ENCODE measurements at places on chromosomes 3 and 15.
A peak's percentile ranks its signal among the peaks of the same experiment; 100 is the strongest.

GRCh38 chr3:179701176-179701827, 48.5 kb downstream of the USP13 start:
- no peak for DNase-seq
- H3K27ac ChIP-seq: no peak overlapping the region
- peaks cover 5% of the 10 kb centered on the region for H3K36me3 ChIP-seq
- H3K27me3 ChIP-seq: no peaks in the 10 kb centered on the region
- H3K4me3 ChIP-seq: no peak overlapping the region

DNA sequence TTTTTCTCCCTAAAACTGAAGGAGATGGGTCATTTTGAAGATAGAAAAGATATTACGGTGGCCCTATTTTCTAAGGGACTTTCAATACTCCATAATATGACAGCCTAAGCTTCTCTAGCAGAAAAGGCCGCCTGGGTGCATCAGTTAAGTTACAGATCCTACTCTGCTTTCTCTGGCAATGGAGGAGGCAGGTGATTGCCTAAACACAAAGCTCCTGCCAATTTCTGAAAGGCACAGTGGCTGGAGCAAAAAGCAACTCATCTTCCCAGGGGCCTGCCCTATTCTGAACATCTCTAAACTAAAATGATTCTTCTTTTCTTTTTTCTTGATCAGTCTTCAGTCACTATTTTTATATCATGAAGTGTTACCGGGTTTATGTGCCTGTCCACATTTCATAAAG, 276.7 kb downstream of the CNTN4 start:
- H3K36me3 ChIP-seq: no peaks in the 10 kb centered on the region
- no peak overlapping the region for H3K27ac ChIP-seq
- H3K27me3 ChIP-seq: no peaks in the 10 kb centered on the region
- no peak overlapping the region for H3K4me3 ChIP-seq

DNA sequence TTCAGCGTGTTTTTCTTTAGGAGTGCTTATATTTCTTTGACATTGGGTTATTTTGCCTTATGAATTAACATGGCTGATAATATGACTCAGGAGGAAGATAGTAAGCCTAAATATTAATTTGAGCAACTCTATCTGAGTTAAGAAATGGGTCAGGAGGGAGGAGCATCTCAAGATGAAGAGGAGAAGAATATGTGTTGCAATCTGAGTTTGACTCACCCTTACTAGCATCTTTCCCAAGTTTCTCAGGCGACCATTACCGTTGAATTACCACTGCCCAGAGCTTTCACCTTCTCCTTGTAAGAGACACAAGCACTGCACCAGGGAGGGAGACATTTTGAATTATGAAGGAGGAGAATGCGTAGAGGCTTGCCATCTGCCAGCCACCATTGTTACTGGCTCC, 138.3 kb upstream of the MYRIP start:
- H3K36me3 ChIP-seq: no peaks in the 10 kb centered on the region
- no peaks in the 10 kb centered on the region for H3K27me3 ChIP-seq
- H3K4me3 ChIP-seq: no peak overlapping the region
- DNase-seq: no peak
- no peak overlapping the region for H3K27ac ChIP-seq

GRCh38 chr3:180036092-180036670, 556 bp downstream of the PEX5L start:
- H3K4me3 ChIP-seq: peak overlapping the region; percentile 70
- no peaks in the 10 kb centered on the region for H3K36me3 ChIP-seq
- no peak overlapping the region for H3K27ac ChIP-seq
- H3K27me3 ChIP-seq: peaks cover 71% of the 10 kb centered on the region
- DNase-seq: no peak

GRCh38 chr15:66901336-66902100, 163.9 kb upstream of the SMAD3 start:
- H3K27ac ChIP-seq: no peak overlapping the region
- H3K4me3 ChIP-seq: no peak overlapping the region
- H3K36me3 ChIP-seq: no peaks in the 10 kb centered on the region

GRCh38 chr3:158519776-158520175, 51.2 kb upstream of the MLF1 start:
- DNase-seq: no peak
- H3K27ac ChIP-seq: no peak overlapping the region
- H3K4me3 ChIP-seq: no peak overlapping the region
- H3K27me3 ChIP-seq: no peaks in the 10 kb centered on the region
- H3K4me1 ChIP-seq: no peaks in the 10 kb centered on the region
- H3K36me3 ChIP-seq: peaks cover 3% of the 10 kb centered on the region

- no peak for DNase-seq
- no peak overlapping the region for H3K27ac ChIP-seq
- no peak overlapping the region for H3K4me3 ChIP-seq
- H3K27me3 ChIP-seq: no peaks in the 10 kb centered on the region
- no peaks in the 10 kb centered on the region for H3K36me3 ChIP-seq
Observed at GRCh38 chr3:110933821-110934426, 137.7 kb upstream of the NECTIN3 start.

DNA sequence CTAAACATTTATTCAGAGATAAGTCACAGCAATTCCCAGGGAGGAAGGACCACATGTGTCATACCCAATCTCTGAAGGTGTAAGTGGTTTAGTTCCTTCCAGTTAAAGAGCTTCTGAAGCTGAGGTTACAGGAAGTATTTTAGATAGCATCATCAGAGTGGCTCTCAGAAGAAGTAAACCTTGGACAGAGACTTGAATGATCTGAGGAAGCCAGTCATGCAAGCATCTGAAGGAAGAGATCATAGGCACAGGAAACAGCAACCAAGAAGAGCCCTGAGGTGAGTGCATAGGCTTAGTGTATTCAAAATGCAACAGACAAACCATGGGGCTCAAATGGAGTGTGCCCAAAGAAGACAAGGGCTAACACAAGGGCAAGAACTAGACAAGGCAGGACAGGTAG, 210.3 kb downstream of the ULK4 start:
- H3K27me3 ChIP-seq: no peaks in the 10 kb centered on the region
- peaks cover 4% of the 10 kb centered on the region for H3K4me1 ChIP-seq
- no peak overlapping the region for H3K4me3 ChIP-seq
- no peaks in the 10 kb centered on the region for H3K36me3 ChIP-seq
- no peak overlapping the region for H3K27ac ChIP-seq

DNA sequence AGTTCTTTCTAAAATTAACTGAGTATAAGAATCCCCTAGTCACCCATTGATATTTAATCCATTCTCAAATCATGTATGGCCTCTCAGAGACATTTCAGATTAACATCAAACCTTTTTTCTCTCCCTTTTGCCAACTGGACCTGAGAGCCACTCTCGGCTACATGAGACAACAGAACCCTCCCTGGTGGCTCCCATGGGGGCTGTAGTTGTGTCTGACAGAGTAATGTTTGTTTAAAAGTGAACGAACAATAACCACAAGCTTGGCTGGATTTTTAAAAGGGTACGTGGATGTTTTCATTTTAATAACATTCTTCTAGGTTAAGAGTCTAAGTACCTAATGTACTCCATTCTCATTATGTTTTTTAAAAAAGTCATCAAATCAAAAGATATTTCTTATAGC, 37.1 kb downstream of the P3H2 start:
- no peaks in the 10 kb centered on the region for H3K27me3 ChIP-seq
- H3K36me3 ChIP-seq: no peaks in the 10 kb centered on the region
- no peak overlapping the region for H3K4me3 ChIP-seq
- peaks cover 5% of the 10 kb centered on the region for H3K4me1 ChIP-seq
- no peak overlapping the region for H3K27ac ChIP-seq

- no peak overlapping the region for H3K4me3 ChIP-seq
- H3K36me3 ChIP-seq: peaks cover 5% of the 10 kb centered on the region
- H3K27ac ChIP-seq: no peak overlapping the region
- no peak for DNase-seq
Observed at GRCh38 chr3:177057768-177058167, 139.5 kb downstream of the TBL1XR1 start.

DNA sequence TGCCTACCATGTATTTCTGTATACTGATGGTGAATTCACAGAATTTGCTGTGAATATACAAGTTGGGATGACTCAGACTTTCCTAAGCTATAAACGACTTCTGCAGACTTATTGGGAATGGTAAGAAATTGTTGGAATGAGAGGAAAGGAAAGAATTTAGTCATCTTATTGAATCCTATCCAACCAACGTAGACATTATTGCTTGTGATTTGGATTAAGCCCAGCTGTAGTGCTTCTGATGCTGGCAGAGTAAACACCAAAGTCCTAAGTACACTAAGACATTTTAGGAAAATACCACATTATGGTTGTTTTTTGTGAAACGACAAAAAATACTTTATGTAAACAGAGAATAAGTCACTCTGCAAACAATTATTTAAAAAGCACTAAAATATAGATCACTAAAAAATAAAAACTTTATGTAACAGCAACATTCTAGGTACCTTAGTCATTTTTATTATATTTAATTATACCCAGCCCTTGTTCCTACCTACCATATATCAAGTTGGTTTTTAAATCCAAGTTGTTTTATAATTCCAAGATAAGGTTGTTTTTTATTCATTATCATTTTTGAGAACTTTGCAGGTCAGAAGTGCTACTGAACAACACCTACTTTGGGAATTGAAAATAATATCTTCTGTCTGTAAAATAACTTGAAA, 99.2 kb upstream of the MLF1 start:
- H3K27me3 ChIP-seq: no peaks in the 10 kb centered on the region
- no peaks in the 10 kb centered on the region for H3K4me1 ChIP-seq
- H3K36me3 ChIP-seq: no peaks in the 10 kb centered on the region
- no peak overlapping the region for H3K27ac ChIP-seq

DNA sequence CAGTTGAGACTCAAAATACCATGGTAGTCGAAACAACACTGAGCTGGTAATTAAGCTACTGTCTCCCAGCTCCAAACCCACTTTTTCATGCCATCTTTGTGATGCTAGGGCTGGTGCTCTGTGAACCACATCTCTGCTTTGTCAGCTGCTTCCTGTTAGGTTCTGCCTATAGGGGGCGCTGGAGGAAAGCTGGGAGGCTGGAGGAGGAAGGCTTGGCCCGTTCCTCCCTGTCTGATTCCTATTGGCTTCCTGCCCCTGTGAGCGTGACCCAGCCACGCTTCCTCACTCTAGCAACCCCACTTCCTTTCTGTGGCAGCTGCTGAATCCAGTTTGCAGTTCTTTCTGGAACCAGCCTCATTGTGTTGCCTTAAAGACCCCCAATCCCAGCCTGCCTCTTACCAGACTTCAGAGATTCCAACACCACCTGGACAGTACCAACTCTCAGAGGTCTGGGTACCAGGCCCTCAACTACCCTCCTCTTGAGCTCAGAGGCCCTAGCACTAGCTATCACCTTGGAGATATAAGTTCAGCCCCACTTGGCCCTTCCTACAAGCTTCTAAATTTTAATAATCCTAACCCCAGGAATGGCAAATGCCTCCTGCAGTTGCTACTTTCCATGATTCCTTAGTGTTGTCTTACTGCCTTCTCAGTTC, 120.9 kb downstream of the ERC2 start:
- no peaks in the 10 kb centered on the region for H3K27me3 ChIP-seq
- H3K4me1 ChIP-seq: no peaks in the 10 kb centered on the region
- DNase-seq: peak; percentile 10
- no peak overlapping the region for H3K27ac ChIP-seq

DNA sequence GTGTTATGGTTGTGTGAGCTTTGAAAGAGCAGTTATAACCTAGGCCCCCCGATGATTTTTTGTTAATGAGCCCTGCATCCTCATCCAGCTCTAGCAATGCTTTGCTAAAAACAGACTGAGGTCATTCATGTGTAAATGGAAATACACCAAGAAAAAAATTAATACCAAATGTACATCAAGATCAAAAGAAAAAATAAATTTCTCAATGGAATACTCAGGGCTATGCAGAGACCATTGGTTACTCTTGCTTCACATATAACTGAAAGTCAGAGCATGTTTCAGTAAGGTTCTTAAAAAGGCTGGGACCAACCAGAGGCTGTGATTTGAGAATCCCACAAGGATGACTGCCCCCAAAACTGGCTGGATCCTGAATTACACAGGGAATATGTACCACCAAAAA, 48.0 kb downstream of the ARHGAP31 start:
- H3K27ac ChIP-seq: no peak overlapping the region
- H3K4me1 ChIP-seq: peaks cover 7% of the 10 kb centered on the region
- no peak overlapping the region for H3K4me3 ChIP-seq
- no peak for DNase-seq
- no peaks in the 10 kb centered on the region for H3K27me3 ChIP-seq

- no peak overlapping the region for H3K27ac ChIP-seq
- H3K4me3 ChIP-seq: no peak overlapping the region
- DNase-seq: no peak
- H3K36me3 ChIP-seq: peaks cover 2% of the 10 kb centered on the region
- peaks cover 3% of the 10 kb centered on the region for H3K4me1 ChIP-seq
Observed at GRCh38 chr15:29511663-29512062, 242.0 kb upstream of the NSMCE3 start.

DNA sequence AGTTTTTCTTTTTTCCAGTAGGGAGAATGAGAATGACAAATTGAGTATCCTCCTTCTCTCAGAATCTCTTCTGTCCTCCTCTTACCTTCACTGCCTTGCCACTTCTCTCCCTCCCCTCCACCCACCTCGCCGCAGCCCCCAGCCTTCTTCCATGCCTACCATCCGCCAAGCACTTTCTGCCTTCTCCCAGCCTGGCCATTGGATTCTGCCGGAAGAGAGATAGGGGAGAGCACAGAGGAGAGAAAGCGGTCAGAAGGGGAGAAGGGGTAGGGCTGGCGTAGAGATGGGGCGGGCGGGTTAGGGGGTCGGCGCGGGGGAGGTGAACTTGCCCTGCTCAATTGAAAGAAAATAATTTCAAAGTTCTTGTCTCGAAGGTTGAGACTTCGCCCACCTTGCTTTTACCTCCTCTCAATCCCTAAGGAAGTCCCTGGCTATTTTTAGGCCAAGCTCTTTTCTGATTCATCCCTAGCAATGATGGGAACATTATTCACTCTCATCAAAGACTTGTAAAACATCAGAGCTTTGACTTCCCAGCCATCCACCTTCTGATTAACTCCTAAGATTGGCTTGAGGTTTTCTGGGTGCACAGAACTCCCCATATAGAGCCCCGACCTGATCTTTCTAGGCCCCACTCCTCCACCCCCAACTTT, 811 bp downstream of the C3orf52 start:
- peak overlapping the region; percentile 89 for H3K4me3 ChIP-seq
- peaks cover 8% of the 10 kb centered on the region for H3K27me3 ChIP-seq
- no peak for DNase-seq
- peak overlapping the region; percentile 95 for H3K27ac ChIP-seq

- H3K4me3 ChIP-seq: no peak overlapping the region
- H3K4me1 ChIP-seq: peaks cover 12% of the 10 kb centered on the region
- no peak for DNase-seq
- no peak overlapping the region for H3K27ac ChIP-seq
Observed at GRCh38 chr3:138395865-138396751, 38.3 kb upstream of the ESYT3 start.

DNA sequence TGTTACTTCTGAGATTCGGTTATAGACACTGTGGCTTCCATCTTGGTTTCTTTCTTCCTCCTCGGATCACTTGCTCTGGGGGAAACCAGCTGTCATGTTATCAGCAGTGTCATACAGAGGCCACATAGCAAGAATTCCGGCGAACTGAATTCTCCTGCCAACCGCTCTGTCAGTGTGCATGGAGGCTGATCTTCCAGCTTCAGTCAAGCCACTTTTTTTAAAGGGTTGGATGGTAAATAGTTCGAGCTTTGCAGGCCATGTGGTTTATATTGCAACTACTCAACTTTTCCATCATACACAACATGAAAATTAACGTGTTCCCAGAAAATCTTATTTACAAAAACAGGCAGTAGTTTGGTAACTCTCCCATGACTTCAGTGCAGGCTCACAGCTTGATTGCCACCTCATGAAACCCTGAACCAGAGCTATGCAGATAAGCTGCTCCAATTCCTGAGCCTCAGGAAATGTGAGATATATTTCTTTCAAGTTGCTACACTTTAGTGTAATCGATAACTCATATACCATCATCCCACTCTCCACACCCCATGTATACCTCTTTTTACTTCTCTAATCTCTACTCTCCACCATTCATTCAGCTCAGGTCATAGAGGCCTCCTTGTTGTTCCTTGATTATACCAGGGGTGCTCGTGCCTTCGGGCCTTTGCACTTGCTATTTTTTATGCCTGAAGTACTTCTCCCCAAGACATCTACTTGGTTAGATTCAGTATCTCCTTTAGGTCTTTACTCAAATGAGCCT, 7.2 kb downstream of the RPL22L1 start:
- H3K4me3 ChIP-seq: no peak overlapping the region
- H3K36me3 ChIP-seq: peaks cover 17% of the 10 kb centered on the region
- DNase-seq: no peak

Measured in progenitor cell of endocrine pancreas (in vitro differentiated cells).